ENCODE measurements at places on chromosomes 13 and 19.

DNA sequence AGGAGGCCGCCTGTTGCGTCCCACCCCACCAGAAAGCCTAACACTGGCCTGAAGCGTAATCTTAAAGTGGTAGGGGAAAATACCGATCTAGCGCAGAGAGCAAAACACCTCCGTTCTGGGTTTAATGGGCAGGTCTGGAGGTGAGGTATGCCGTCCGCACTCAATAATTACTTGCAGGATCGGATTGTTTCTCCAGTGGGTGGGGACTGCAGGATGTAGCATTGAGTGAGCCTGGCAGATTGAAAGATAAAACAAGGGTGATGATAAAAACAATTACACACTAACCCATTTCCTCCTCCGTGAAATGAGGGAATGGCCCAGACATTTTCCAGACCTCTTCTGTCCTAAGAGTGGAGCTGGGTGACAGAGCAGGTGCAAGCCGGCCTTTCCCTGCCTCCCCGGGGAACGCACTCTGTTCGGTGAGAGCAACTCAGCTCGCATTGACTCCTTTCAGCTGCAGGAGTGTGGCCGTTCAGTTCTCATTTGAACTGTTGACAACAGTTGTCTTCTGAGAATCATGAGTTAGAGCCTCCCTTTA, 110.2 kb upstream of the DOCK9 start:
- H3K4me1 ChIP-seq = peaks cover 25% of the 10 kb centered on the region
- no peaks in the 10 kb centered on the region for H3K27me3 ChIP-seq
- no peak for DNase-seq
- no peaks in the 10 kb centered on the region for H3K36me3 ChIP-seq
- peak overlapping the region; percentile 70 for H3K4me3 ChIP-seq

DNA sequence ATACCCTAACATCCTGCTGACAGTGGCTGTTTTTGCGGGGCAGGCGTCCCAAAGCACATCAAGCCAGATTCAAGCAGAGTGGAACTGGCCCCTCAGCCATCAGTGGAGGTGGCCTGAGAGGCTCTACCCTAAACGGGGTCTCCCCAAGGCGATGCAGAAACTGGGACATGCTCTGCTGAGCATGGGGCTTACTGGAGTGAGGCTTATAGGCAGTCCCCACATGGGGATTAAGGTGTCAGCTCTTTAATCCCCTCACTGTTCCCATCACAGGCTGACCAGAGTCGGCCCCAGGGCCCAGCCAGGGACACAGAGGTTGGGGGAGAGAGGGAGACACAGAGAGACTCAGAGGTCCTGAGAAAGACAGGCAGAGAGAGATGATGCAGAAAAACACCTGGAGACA, 17.0 kb downstream of the CYP2F1 start:
- H3K36me3 ChIP-seq = no peaks in the 10 kb centered on the region
- peaks cover 10% of the 10 kb centered on the region for H3K4me1 ChIP-seq
- H3K27me3 ChIP-seq = no peaks in the 10 kb centered on the region
- no peak overlapping the region for H3K27ac ChIP-seq

DNA sequence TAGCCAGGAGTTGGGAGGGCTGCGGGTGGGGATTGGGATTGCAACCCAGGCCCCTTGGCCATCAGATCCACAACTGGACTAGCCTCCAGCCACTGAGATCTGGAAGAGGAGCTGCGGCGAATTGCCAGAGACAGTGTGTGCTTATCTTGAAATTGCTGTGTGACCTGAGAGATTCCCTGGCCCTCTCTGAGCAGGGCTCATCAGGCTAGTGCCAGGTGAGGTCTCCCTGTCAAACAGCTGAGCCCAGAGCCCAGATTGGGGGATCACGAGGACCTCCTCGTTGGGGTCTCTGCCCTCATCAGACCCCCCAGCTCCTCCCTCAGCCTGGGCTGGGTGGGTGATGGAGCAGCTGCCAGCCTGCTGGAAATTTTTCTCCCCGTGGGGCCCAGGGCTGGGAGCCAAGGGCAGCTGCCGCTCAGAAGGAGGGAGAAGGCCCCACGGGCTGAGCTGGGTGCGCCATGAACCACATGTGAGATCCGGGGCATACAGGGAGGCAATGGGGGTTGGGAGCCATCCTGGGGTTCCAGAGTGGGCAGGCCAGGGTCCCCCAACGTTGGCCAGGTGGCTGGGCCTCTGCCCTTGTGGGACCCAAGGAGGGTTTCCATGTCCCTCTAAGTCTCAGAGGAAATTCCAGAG, 7.2 kb downstream of the FUT5 start:
- no peak overlapping the region for H3K27ac ChIP-seq
- no peak for DNase-seq
- no peaks in the 10 kb centered on the region for H3K27me3 ChIP-seq
- no peaks in the 10 kb centered on the region for H3K4me1 ChIP-seq
- no peak overlapping the region for H3K4me3 ChIP-seq

- no peaks in the 10 kb centered on the region for H3K36me3 ChIP-seq
- H3K27ac ChIP-seq = no peak overlapping the region
- H3K4me1 ChIP-seq = no peaks in the 10 kb centered on the region
- no peak for DNase-seq
These were observed 17.9 kb downstream of the ZSWIM4 start for GRCh38 chr19:13813147-13813546.

GRCh38 chr19:47767349-47767748, 11.2 kb upstream of the SELENOW start:
- no peaks in the 10 kb centered on the region for H3K27me3 ChIP-seq
- H3K27ac ChIP-seq = no peak overlapping the region
- no peak overlapping the region for H3K4me3 ChIP-seq
- H3K36me3 ChIP-seq = no peaks in the 10 kb centered on the region
